Activated T-helper 1 cell treated with anti-CD3 and anti-CD28 coated beads, Interleukin-2, amount 50 U/mL, for 16 hours (primary cell): ENCODE measurements at places on chromosomes 16 and 17.

DNA sequence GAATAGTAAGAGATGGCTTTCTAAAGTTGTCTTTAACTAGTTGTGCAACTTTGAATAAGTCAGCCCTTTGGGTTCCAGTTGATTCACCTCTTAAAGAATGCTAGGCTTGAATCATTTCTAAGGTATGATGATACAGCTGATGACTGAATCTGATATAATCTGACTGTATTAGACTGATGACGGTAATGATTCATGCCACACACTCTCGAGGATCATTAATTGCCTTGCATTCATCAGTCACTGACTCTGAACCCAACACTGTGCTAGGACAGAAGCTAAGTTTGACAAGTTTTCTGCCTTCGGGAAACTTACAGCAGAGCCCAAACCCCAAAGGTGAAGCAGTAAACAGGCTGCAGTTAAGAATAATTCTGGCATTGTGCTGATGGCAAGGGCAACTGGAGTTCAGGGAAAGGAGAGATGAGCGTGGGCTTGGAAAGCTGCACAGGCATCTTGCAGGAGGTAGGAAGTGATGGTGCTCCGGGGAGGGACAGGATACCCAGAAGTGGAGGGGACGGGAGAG lies 25.8 kb downstream of the ASIC2 start:
- no peak for DNase-seq

DNA sequence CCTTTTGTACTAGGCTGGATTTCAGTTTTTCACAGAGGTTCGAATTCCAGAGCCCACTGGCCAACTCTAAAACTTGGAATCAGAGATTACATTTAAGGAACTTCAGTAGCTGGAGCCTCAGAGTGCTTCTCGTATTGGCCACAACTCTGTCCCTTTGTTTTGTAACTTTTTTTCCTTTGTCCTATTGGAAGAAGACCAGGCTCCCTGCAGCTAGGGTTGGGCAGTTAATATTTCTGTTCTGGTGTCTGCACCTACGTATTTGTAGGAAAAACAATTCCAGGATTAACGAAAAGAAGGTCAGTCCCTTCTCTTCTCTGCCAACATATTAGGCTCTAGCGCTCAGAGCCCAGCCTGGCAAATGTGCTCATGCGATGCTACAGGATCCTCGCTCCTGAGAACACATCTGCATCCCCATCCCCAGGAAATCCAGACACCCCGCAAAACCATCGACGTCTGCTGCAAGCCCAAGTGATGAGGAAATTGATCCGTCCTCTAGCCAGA lies 1.9 kb downstream of the CDH11 start:
- no peak for DNase-seq

GRCh38 chr17:37142294-37142896 lies 193.6 kb downstream of the AATF start:
- DNase-seq: no peak

- DNase-seq: no peak
Observed at GRCh38 chr16:89546781-89547180, 13.7 kb upstream of the RPL13 start.

GRCh38 chr16:66609139-66609510 lies 4.6 kb downstream of the CMTM3 start:
- DNase-seq: no peak

DNA sequence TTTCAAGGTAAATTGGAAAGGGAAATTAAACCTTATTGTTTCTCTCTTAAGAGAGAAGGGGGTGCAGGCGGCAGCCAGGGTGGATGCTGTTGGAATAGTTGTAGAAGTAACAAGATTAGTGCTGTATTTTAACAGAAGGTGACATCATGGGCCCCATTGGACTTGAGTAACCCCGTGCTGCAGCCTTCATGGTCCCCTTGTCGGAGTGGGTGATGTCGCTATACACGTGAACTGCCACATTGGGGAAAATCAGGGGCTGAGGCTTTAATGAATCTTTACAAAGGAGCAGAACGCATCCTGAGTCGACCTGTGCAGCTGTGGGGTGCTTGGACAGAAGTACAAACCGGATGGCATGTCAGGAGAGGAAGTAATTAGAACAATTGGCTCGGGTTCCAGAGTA lies 3.2 kb downstream of the SNX11 start:
- no peak for DNase-seq

DNA sequence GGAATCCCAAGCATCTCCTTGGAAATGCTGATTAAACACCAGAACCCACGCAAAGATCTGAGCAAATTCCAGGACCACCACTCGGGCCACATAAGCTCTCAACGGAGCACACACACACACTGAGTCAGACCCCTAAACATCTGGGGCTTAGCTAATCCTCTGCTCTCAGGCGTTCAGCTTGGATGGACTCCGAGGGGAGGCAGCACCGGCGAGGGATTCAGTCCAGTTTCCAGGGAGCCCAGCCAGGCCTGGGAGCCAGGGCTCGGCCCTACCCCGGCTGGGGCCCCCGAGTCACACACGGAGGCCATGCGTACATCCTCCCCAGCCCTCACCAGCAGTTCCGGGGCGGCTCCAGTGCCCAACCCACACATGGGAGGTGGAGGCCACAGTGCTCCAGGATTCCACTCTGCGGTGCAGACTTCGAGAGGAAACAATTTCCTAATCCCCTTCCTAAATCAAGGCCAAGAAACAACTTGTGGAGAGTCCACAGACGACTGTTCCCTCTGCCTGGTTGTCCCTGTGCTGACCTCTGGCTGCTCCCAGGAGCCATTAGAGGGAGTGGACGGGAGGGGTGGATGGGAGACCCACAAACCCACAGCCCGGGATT lies 70.5 kb downstream of the GAS7 start:
- DNase-seq: no peak

- no peak for DNase-seq
Observed at GRCh38 chr17:75096082-75096625, 8.4 kb downstream of the SLC16A5 start.

- no peak for DNase-seq
Observed at GRCh38 chr16:57409065-57409464, 4.5 kb downstream of the CCL17 start.

GRCh38 chr16:56327071-56327928 lies 98.0 kb downstream of the AMFR start:
- no peak for DNase-seq

DNA sequence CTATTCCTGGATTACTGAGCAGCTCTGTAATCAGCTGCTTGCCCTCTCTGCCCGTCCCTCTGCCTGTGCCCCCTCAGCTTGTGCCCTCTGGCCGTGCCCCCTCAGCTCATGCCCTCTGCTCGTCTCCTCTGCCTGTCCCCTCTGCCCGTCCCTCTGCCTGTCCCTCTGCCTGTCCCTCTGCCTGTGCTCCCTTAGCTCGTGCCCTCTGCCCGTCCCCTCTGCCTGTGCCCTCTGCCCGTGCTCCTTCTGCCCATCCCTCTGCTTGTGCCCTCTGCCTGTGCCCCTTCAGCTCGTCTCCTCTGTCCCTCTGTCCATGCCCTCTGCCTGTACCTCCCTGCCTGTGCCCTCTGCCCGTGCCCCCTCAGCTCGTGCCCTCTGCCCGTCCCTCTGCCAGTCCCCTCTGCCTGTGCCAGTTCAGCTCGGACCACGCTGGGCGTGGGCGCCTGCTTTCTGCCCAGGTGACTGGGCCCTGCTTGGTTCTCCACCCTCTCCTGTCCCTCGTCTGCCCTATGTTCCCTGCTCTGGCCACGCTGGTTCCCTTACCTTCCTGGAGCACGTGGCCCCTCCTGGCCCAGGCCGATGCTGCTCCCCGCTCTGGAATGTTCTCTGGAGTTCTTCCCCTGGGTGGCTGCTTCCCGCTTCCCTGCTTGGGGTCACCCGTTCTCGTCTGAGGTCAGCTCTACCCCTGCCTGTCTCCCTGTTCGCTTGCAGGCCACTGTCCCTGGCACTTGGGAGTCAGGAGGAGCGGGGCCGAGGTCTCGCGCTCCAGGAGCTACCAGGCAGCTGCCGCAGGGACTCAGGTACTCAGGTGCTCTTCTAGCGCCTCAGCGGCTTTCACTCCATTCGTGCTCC lies 63.9 kb downstream of the BANP start:
- DNase-seq: no peak

GRCh38 chr17:28065706-28066105 lies 23.2 kb downstream of the NLK start:
- DNase-seq: no peak

DNA sequence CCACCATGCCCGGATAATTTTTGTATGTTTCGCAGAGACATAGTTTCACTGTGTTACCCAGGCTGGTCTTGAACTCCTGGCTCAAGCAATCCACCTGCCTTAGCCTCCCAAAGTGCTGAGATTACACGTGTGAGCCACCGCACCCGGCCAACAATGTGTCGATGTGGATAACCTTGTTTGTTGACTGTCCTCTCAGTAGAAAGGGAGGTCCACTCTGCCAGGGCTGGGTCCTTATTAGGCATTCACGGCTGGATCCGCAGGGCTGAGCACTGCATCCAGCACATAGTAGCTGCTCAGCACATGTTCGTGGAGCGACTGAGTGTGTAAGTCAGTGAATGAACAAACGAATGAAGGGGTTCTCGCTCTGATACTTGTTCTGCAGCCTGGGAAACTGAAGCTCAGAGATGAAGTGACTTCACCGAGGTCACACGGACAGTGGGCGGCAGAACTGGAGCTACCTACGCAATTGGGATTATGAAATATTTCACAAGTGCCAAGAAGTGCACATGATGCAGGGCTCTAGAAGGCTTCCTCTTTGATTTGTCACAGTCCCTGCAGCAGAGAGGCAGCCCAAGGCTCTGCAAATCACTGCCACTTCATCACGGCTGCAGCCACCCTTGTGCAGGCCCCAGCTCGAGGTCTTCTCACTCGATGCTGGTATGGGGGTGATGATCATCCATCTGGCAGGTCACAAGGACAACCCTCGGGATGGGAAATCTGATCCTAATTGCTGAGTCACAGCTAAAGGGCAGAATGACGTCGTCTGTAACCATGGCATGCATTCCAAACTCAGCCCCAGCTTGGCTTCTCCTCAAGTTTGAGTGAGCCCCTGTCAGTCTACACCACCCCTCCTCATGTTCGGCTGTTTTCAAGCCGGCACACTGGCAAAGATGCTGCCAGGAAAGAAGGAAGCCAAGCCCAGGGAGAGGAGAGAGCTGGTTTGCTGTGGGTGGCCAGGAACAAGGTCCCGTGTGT lies 28.0 kb upstream of the SNN start:
- no peak for DNase-seq

DNA sequence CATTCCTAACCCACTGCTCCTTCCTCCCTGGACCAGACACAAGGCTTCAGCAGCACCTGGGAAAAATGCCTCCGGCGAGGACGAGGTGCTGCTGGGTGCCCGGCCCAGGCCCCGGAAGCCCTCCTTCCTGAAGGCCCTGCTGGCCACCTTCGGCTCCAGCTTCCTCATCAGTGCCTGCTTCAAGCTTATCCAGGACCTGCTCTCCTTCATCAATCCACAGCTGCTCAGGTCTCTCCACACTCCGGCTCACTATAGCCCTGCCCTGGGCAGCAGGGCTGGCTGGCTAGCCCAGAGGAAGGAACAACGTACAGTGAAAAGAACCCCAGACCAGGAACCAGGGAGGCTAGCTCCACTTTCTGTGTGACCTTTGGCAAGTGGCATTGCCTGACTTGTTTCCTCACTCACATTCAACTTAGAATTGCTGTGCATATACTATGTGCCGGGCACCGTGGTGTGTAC lies 26.2 kb downstream of the ABCC3 start:
- DNase-seq: no peak

- DNase-seq: no peak
Observed at GRCh38 chr17:44077595-44077909, 7.0 kb downstream of the G6PC3 start.

DNA sequence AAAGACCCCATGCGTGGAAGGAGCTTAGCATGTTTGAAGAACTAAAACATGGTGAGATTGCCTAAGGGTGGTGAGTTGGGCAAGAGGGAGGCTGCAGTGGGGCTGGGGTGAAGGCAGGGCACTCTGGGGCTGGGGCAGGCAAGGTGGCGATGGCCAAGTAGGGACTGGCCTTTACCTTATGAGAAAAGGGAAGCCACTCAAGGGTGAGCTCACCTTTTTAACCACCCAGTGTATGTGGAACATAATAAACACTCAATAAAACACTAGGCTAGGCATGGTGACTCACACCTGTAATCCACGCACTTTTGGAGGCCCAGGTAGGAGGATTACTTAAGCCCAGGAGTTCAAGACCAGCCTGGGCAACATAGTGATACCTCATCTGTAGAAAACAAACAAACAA lies 37.7 kb downstream of the LYRM9 start:
- no peak for DNase-seq

- no peak for DNase-seq
Observed at GRCh38 chr17:70040336-70040735, 34.7 kb upstream of the KCNJ16 start.

GRCh38 chr17:9549215-9549614 lies 26.4 kb downstream of the STX8 start:
- DNase-seq: no peak

GRCh38 chr16:56967733-56968132 lies 6.0 kb downstream of the CETP start:
- no peak for DNase-seq
